Activated naive CD8-positive, alpha-beta T cell treated with anti-CD3 and anti-CD28 coated beads, Interleukin-2, amount 10 ng/mL, durations not matched to agents 7 days and 5 days (primary cell): ENCODE measurements at places on chromosomes 16 and 17. TPM values are rescaled to one million over a fixed set of nuclear protein-coding genes. Genes with fewer than 3 reads are reported as not detected.

GRCh38 chr16:13344001-13344400, 442.6 kb downstream of the SHISA9 start:
- no peak overlapping the region for H3K27ac ChIP-seq
- H3K4me3 ChIP-seq: no peak overlapping the region
- DNase-seq: no peak
- H3K27me3 ChIP-seq: no peaks in the 10 kb centered on the region
- H3K4me1 ChIP-seq: no peaks in the 10 kb centered on the region

DNA sequence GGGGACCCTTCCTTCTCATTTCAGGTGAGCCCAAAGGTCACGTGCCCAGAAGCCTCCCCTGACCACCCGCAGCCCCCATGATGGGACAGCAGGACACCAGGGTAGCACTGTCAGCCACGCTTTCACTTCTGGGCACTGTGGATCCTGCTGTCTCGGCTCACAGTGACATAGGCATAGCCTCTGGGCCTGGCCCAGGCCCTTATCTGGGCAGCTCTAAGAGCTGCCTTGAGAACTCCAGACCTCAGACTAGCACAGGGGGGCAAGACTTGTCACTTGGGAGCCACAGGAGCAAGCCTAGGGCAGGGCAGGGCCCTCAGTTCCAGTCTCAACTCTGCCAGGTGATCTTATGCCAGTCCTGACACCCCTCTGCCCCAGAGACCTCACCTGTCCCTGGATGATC, 4.7 kb downstream of the NATD1 start:
- H3K4me1 ChIP-seq: peaks cover 6% of the 10 kb centered on the region
- no peak overlapping the region for H3K27ac ChIP-seq
- H3K27me3 ChIP-seq: no peaks in the 10 kb centered on the region
- no peaks in the 10 kb centered on the region for H3K36me3 ChIP-seq
- H3K4me3 ChIP-seq: no peak overlapping the region

- no peak overlapping the region for H3K27ac ChIP-seq
- no peak overlapping the region for H3K4me3 ChIP-seq
- peaks cover 10% of the 10 kb centered on the region for H3K4me1 ChIP-seq
- H3K36me3 ChIP-seq: peaks cover 6% of the 10 kb centered on the region
- no peak for DNase-seq
- H3K27me3 ChIP-seq: no peaks in the 10 kb centered on the region
These were observed 31.9 kb downstream of the PDIA2 start for GRCh38 chr16:314795-315299.

HERPUD1 gene
- 157 TPM for total RNA-seq

TUFM gene
- 117 TPM for total RNA-seq

DNA sequence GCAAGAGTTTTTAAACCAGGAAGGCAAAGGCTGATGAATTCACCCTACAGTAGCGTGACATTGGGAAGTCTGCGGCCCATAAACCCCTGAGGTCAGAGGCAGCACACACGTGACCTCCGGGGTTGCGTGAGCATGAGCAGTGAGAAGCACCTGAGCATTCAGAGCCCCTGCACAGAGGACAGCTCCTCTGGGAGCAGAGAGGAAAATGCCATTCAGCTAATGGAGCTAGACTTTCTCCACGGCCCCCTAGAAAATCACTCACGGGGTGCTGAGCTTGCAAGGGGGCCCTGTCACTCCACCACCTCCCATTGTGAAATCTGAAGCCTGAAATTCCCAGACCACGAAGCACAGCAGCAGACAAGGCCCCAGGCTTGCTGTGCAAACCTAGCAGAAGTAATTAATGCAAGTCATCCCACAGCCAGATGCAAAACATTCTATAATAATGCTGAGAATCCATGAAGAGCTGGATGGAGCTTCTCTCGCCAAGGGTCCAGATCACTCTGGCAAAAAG, 114.9 kb upstream of the RCVRN start:
- peaks cover 4% of the 10 kb centered on the region for H3K27me3 ChIP-seq
- no peak for DNase-seq
- H3K4me1 ChIP-seq: no peaks in the 10 kb centered on the region
- no peaks in the 10 kb centered on the region for H3K36me3 ChIP-seq

DNA sequence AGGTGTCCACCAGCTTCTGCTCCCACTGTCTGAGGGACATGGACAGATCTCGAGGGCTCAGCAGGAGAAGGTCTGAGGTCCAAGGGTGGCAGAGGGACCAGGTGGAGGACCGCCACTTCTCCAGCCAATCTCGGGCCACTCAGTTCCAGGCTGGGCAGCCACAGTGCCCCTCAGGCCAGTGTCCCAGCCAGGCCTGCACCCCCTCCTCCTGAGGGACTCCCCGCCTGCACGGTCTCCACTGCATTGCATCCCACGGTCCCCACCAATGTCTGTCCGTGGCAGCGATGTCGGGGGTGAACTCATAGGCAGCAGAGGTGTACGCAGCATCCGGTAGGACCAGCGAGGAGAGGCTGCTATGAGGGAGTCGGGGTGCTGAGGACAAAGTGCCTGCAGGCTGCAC, 64.2 kb upstream of the DOC2B start:
- no peak overlapping the region for H3K27ac ChIP-seq
- no peak overlapping the region for H3K4me3 ChIP-seq
- DNase-seq: peak; percentile 19
- H3K4me1 ChIP-seq: no peaks in the 10 kb centered on the region
- no peaks in the 10 kb centered on the region for H3K36me3 ChIP-seq

GRCh38 chr16:49799172-49799571, 56.7 kb downstream of the ZNF423 start:
- H3K27me3 ChIP-seq: peaks cover 6% of the 10 kb centered on the region
- no peaks in the 10 kb centered on the region for H3K36me3 ChIP-seq
- no peak overlapping the region for H3K4me3 ChIP-seq

DNA sequence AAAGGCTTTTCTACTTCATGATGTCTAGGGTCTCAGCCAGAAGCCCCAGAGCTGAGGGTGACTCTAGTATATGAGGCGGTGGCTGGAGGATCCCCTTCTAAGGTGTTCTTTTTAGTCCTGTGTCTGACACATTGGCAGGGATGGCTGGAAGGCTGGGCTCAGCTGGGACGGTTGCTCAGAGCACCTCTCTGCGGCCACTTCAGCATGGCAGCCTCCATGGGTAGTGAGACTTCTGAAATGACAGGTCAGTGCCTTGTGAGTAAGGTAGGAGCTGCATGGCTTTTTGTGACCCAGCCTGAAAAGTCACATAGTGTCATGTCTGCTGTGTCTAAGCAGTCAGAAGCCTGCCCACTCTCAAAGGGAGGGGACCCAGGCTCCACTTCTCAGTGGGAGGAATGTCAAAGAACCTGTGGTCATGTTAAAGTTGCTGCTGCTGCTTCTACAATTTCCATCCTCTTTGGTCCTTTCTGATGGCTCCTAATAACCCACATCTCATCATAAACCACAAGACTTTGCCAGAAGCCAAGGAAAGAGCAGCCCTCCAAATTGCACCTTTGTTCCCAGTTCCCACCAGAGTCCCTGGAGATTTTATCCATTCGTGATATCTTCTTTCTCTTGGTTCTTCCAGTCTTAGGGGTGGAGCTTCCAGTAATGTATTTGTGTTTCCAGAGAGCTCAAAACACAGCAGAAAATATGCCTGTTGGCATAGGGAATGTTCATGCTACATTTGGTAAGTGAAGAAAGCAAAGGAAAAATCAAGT, 15.4 kb upstream of the KCNG4 start:
- no peak overlapping the region for H3K4me3 ChIP-seq
- no peak overlapping the region for H3K27ac ChIP-seq
- H3K27me3 ChIP-seq: peaks cover 31% of the 10 kb centered on the region
- no peak for DNase-seq
- H3K36me3 ChIP-seq: no peaks in the 10 kb centered on the region

- H3K27me3 ChIP-seq: no peaks in the 10 kb centered on the region
- H3K27ac ChIP-seq: no peak overlapping the region
- no peak overlapping the region for H3K4me3 ChIP-seq
- peaks cover 1% of the 10 kb centered on the region for H3K36me3 ChIP-seq
These were observed 217.4 kb upstream of the PSMD7 start for GRCh38 chr16:74079232-74079586.

DNA sequence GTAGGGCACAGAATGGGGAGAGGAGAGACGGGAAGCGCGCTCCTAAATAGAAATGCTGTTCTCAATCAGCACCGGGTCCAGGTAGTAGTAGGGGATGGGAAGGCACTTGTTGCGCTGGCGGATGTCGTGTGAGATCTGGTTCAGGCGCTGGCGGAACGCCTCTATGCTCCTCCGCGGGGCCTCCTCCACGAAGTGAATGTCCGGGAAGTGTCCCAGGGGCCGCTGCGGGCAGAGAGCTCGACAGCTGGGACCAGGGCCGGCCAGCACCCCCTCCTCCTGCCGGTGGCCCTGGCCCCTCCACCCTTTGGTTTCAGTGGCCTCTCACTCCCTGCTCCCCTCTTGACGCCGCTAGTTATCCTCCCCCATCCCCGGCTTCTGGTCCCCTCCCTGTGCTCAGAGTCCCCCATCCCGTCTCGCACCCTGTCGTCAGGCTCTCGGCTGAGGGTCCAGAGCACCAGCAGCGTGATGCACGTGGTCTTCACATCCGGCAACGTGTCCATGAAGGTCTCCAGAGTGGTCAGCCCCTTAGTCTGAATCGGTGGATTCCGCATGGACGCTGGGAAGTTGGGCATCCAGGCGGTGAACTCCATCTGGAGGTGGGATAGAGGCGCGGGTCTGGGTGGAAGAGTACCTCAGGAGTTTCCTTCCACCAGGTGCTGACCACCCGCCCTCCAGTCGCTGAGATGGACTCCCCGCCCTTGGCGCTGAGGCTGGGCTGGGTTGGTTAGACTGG, 14.6 kb downstream of the ALOX12B start:
- H3K4me1 ChIP-seq: peaks cover 19% of the 10 kb centered on the region
- DNase-seq: peak; percentile 56
- peaks cover 58% of the 10 kb centered on the region for H3K27me3 ChIP-seq
- H3K27ac ChIP-seq: no peak overlapping the region
- H3K4me3 ChIP-seq: peak overlapping the region; percentile 74
- H3K36me3 ChIP-seq: no peaks in the 10 kb centered on the region

PYDC1 gene
- not detected for total RNA-seq

CSH2 gene
- not detected for total RNA-seq

DNA sequence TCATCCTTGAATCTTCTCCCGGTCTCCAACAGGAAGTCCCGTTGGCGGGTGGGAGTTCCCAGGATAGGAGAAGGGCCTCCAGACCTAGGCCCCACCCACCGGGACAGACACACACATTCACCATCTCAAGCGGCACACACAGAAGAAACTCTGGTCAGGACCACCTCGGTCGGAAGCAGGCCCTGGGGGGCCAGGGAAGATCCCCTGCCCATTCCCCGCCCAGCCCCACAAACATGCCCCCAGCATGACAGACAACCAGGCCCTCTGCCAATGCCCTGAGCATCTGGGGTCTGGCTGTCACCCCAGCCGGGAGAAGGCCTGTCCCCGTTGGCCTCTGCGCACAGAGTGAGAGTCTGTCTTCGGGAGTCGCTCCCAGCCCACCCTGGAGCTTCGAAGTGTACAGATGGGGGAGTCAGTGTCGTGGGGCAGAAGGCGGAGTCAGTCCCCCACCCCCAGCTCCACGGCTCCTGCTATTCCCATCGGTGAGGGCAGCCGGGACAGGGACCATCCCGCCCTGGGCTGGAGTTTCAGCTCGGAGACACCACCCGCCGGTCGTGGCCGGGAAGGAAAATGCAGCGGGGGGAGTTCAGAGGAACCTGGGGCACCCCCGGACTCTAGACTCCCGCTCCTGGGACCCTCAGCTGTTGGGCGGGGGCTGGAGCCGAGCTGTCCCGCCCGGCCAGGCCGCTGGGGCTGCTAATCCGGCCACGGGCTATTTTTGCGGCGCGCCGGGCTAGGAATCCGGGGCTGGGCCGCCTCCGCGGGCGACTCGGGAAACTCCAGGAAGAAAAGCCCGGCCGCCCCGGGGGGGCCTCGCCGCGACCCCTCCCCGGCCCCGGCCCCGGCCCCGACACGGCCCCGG, 660 bp downstream of the RHBDF1 start:
- no peak overlapping the region for H3K27ac ChIP-seq
- DNase-seq: no peak
- peaks cover 3% of the 10 kb centered on the region for H3K36me3 ChIP-seq
- H3K4me3 ChIP-seq: peak overlapping the region; percentile 25

RBFOX1 gene
- not detected for total RNA-seq

GRCh38 chr17:17921192-17922069, 50.8 kb downstream of the TOM1L2 start:
- H3K27me3 ChIP-seq: no peaks in the 10 kb centered on the region
- DNase-seq: no peak
- no peak overlapping the region for H3K4me3 ChIP-seq
- H3K36me3 ChIP-seq: no peaks in the 10 kb centered on the region
- peaks cover 19% of the 10 kb centered on the region for H3K4me1 ChIP-seq

DNA sequence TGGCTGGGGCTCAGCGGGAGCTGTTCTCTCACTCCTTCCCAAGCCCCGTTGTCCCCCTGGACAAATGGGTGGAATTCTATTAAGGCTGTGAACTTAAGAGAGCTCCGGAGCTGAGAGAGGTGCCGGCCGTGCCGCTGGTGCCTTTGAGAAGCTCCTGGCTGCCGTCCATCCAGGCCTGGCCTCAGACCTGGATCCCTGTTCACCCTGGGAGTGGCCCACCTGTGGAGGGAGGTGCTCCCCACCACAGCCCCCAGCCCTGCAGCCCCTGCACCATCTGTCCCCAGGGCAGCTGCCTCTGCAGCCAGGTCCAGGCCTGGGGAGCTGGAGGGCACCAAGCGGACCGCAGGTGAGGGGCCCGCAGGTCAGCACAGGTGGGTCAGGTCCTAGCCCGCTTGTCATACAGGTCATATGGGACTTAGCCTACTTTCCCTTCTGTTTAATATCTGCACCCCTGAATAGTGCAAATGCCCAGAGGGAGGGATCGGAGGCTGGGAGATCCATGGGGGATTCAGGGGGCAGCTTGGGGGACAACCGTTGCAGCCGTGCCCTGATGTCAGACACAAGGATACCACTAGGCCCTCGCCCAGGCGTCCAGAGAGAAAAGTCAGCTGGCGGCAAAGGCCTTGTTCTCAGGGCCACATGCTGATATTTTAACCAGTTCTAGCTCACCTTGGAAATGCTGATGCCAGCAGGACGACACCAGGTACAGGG, 15.2 kb upstream of the METRNL start:
- H3K4me3 ChIP-seq: no peak overlapping the region
- no peak overlapping the region for H3K27ac ChIP-seq
- no peaks in the 10 kb centered on the region for H3K36me3 ChIP-seq
- peak; percentile 25 for DNase-seq

ABCA10 gene
- 0.82 TPM for total RNA-seq

KRTAP9-8 gene
- not detected for total RNA-seq
